ENCODE measurements at places on chromosomes 16 and 17.

DNA sequence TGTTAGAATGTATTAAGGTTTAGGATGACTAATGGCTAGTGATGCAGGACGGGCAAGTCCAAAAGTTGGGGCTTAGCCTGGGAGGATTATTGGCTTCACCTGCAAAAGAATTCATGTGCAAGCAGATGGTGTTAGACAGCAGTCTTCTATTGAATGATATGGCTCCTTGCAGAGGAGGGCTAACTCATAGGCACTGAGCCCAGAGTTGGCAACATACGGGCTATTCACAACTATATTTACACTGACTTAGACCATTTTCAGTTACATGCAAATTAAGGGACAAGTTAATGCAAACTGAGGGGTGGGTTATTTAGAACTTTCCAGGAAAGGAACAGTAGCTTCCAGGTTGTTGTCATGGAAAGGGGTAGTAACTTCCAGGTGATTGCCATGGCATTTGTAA lies 1017.1 kb upstream of the EEF2KMT start:
- no peak for DNase-seq

- DNase-seq = no peak
These were observed 661 bp downstream of the GIT1 start for GRCh38 chr17:29588562-29589411.

DNA sequence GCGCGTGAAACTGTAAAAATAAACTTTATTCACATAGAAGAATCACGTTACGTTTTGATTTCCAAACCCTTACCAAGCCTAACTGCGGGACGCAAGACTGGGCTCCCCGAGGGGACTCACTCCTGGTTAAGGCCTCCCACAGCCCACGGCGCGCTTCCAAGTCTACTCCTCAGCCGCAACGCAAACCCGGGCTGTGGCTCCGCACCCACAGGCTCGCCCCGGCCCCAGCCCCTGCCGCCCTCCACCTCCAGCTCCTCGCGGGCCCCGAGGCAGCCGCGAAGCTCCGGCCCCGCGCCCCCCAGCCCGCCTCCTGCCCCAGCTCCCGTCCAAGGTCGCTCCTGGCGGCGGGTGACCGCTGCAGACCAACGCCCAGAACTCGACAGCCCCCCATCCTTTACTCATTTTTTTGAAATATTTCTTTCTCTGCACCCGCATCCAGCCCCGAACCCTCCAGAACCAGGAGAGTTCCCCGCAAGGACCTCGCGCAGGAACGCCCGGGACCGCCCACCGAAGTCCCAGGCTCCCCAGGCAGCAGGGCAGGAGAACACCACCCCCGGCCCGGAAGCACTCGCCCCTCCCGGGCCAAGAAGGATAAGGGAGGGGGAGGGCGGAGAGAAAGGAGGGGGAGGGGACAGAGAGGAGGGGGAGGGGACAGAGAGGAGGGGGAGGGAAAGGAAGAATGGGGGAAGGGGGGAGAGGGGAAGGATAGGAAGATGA lies 912 bp downstream of the USP22 start:
- DNase-seq = no peak

GRCh38 chr16:28930652-28931051 lies 1.1 kb upstream of the CD19 start:
- DNase-seq = no peak

- no peak for DNase-seq
These were observed 36.5 kb upstream of the PVALEF start for GRCh38 chr17:81128774-81129173.

DNA sequence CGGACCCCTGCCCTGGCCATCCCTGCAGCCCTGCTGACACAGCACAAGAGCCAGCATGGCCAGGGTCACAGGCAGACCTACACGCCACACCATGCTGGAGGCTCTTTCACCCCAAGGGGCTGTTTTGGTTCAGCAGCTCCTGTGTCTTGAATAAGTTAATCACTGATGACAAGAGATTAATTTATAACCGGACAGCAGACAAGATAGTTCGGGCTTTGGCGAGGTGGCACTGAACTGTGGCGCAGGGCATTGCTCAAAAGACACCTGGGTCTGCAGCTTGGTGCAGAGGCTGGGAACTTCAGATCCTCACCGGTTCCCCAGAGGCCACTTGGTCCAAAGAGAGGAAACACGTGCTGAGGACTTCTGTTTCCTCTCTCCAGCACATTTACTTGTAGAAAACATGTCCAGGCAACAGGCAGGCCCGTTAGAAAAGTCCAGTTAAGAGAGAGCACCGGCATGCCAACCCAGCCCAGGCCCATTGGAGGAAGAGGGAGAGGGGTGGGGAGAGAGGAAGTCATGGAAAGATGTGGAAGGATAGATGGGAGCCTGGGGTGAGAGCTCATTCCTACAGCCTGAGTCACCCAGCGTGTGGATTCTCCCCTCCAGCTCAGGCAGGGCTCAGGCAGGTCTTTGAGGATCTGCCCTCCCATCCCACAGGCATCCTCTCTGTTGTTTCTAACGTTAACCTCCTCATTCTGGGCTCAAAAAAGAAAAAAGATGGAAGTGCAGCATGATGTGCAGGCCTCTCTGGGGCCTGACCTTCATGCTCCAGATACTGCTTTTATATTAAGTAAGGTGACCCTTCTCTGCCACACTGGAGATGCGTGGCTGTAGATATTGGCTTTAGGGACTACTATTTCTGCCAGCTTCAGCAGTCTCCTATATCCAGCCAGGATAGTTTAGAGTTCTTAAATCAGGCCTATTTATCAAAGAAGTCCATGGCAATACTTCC lies 80.0 kb upstream of the HNF1B start:
- DNase-seq = no peak

GRCh38 chr17:71748872-71749271 lies 371.9 kb upstream of the SOX9 start:
- no peak for DNase-seq

DNA sequence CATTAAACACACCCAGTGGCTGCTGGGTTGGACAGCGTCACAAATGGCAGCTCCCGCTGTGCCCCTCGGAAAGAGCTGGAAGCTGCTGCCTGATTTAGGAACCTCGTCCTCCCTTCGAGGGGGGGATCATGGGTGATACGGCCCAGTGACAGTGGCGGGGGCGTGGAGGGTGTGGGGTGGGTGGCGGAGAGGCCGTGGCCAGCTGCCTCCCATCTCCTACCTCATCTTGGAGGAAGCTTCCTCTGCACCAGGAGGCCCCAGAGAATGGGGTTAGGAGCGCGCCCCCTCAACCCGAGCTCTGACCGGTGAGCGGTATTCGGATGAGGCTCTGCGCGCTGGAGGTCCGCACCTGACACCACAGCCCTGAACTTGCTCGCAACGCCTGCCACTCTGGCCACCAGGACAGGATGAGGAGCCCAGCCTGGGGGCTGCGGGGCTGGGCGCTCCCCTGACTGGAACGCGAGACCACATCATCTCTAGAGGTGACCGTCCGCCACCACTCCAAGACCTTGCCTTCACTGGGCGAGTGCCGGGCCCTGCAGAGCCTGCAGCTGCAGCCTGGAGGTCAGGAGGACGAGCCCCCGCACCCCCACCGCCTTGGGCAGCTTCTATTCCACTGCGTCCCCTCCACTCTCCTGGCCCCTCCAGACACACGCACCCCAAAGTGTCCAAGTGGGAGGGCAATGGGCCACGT lies 80.9 kb downstream of the KLHDC4 start:
- DNase-seq = no peak

GRCh38 chr16:59289151-59289550 lies 555.0 kb upstream of the GOT2 start:
- no peak for DNase-seq

DNA sequence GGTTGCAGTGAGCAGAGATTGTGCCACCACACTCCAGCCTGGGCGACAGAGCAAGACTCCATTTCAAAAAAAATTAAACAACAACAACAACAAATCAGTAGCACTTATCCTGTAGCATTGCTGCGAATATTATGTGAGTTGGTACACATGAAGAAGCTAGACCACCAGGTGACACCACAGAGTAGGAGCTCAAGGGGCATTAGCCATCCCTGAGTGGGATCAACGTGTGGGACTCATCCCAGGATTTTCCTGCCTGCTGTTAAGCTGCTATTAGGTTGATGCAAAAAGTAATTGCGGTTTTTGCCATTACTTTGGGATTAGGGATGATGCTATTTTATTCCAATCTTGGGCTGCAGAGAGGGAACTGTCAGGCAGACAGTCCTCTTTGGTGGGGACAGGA lies 47.2 kb downstream of the OTOA start:
- DNase-seq = no peak

GRCh38 chr17:68777243-68777855 lies 176.2 kb upstream of the FAM20A start:
- DNase-seq = no peak

- no peak for DNase-seq
These were observed 28.4 kb downstream of the CDIP1 start for GRCh38 chr16:4510131-4510530.

- DNase-seq = no peak
These were observed 322.0 kb upstream of the SALL1 start for GRCh38 chr16:51473091-51473490.

DNA sequence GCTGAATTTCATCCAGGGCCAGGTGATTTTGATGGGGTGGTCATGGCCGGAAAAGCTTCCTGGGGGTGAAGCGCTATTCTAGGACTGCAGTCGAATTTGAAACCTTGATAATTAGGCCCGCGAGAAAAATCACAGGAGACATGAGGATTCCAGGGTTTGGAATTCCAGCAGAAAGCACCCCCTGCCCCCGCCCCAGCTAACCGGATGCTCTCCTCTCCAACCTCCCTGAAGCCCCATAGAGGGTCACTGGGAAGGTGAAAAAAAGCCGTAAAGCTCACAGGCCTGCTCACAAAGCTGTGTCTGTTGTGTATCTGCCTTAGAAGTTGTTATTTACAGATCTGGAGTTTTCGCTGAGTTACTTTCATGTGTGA lies 1.2 kb upstream of the GINS2 start:
- no peak for DNase-seq

GRCh38 chr17:71180801-71181385 lies 939.9 kb upstream of the SOX9 start:
- DNase-seq = no peak

DNA sequence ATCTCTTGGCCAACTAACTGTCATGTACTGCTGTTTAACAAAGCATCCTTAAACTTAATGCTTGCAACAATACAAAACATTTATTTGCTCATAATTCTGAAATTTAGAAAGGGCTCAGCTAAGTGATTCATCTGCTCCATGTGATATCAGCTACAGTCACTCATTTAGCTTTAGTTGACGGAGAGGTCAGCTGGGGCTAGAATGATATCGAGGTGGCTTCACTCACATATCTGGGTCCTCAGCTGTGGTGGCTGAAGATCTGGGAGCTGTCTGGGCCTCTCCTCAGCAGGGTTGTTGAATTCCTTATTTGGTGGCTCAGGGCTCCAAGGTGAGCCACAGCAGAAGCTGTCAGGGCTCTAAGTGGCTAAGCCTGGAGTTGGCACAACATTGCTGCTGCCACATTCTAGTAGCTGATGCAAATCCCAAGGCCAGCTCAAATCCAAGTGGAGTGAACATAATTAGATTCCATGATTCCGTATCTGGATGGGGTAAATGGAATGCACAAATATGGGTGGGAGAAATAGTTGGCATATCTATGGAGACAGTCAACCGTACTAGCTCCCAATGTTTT lies 62.8 kb downstream of the HS3ST3A1 start:
- no peak for DNase-seq

- no peak for DNase-seq
These were observed 51.9 kb downstream of the ABCA8 start for GRCh38 chr17:68903286-68903685.

DNA sequence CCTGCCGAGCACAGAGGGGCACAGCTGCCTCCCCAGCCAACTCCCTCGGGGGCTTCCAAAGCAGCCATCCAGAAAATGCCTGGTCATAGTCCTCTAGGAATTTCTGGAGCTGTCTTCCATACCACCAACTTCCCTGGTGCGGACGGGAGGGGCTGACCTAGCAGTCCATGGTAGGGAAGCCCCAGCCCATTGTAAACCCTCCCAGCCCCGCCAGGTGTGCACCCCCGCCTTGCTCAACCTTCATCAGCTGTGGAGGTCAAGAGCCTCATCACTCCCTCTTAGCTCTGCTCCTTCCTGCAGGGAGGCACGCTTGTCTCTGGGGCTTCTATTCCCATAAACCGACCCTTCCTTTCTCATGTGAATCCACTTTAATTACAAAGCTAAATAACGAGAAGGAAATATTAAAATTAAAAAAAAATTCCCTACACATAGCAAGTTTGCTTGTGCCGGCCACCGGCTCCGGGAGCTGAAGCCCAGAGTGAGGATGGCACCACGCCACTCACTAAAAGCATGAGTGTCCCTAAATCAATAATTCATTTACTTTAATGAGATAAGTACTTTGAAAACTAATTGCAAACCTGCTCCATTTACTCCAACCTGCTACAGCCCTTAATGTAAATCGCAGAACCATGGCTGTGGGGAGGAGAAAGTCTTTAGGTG lies 181.4 kb downstream of the ENGASE start:
- DNase-seq = no peak

GRCh38 chr16:59212492-59213024 lies 478.4 kb upstream of the GOT2 start:
- DNase-seq = no peak

- DNase-seq = no peak
These were observed 6.0 kb downstream of the OSGIN1 start for GRCh38 chr16:83958846-83959565.

DNA sequence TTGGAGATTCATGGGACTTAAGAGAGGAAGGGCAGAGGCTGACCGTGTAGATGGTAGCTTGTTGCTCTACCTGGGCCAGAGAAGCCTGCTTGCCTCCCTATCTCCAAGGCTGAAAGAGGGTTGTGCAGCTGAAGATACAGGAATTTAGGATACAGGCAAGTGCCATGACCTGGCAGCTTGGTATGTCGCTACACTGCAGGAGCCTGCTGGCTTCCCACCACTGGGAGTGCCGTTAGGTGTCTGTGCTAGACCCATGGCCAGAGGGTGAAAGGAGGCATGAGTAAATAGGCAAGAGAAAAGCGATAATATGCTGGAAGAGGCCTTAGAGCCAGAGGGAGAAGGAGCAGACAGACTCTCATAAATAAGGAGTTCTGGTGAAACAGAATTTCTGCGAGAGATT lies 10.6 kb downstream of the NAA60 start:
- DNase-seq = no peak

GRCh38 chr16:46894036-46894672 lies 10.0 kb downstream of the GPT2 start:
- no peak for DNase-seq

- no peak for DNase-seq
These were observed 154.7 kb downstream of the C16orf78 start for GRCh38 chr16:49528060-49528865.

DNA sequence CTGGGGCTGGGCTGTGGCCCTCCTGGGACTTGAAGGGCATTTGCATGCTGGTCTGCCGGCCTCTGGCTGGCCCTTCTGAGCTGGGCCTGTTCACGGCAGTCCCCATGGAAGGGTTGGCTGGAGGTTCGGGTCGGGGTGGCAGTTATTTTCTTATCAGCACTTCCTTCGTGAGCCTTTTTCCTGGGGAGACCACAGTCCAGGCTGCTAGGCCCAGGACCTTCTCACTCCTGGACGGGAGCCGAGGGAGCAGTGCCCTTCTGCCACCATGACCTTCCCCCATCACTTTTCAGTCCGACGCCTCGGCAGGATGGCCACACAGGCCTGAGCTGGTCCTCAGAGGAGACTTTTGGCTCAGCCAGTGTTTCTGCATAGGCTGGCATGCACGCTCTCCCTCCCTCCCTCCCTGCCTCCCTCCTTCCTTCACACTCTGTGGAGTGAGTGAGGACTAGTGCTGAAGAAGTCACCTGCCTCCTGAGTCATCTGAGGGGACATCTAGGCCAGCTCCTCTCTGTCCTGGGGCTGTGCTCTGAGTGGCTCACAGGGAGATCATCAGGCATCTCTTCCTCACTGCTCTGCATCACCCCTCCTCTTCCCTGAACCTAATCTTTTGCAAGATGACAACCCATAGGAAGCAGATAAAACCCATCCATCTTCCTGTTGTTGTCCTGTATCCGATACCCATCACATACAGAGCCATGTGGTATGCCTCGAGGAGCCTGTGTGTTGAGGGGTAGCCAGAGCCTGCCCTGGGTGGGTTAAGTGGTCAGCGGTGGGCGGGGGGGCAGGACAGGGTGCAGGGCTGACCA lies 109.7 kb downstream of the RAP1GAP2 start:
- no peak for DNase-seq

All from stimulated activated CD8-positive, alpha-beta memory T cell treated with anti-CD3 and anti-CD28 coated beads, Interleukin-7, amount 100 ng/mL, for 1 hour (primary cell).